Effector memory CD8-positive, alpha-beta T cell (primary cell): ENCODE measurements at places on chromosomes 1 and 21.

DNA sequence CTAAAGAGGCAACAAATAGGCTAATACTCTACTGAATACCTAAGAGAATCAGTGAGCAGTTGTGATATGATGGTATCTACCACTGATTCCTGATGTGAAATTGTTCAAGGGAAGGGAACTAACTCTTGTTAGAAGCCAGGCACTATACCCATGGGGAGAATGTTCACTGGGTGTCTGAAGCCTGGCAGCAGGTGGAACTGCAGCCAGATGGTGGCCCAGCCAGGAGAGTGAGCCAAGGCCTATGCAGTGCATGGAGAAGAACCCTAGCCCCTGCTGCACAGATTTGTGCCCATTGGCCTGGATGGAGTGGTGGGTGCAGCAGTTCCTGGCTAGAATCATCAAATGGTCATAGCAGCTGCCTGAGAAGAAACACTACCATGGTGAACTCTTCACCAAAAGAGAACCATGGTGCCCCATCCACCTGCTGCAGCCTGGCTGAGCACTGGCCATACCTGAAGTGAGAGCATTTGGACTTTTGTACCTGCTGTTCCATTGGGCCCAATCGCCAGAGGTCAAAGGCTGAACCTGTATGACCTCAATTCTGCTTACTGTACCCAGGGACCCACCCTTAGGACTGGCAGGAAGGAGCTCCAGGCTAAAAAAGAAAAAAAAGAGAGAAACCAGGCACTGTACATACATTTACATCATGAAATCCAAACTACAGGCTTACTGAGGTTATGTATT lies 118.8 kb upstream of the IVNS1ABP start:
- DNase-seq, result no peak

- DNase-seq, result no peak
Observed at GRCh38 chr1:225845571-225846259, 35.8 kb downstream of the EPHX1 start.

DNA sequence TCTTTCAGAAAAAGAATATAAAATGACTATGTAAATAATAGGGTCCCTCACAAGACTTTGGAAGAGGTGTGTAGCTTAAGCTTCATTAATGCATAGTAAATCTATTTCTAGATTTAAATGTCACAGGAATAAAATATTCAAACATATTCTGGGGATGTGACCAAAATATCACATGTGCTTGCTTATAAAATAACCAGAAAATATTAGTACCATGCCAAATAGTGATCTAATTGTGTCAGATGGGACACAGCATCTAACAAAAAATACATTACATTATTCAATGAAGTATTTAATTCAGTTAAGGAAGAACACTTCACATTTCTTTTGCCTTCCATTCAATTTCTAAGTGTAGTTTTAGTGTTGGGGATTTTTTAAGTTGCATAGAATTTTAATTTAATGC lies 179.5 kb downstream of the LRRC40 start:
- no peak for DNase-seq

DNA sequence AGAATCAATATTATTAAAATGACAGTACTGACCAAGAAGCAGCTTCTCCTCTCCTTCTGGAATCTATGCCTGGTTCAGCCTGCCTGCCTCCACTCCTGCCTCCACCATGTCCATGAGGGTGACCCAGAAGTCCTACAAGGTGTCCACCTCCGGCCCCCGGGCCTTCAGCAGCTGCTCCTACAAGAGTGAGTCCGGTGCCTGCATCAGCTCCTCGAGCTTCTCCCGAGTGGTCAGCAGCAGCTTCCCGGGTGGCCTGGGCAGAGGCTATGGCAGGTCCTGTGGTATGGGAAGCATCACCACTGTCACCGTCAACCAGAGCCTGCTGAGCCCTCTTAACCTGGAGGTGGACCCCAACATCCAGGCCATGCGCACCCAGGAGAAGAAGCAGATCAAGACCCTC lies 822.4 kb upstream of the NEGR1 start:
- no peak for DNase-seq

DNA sequence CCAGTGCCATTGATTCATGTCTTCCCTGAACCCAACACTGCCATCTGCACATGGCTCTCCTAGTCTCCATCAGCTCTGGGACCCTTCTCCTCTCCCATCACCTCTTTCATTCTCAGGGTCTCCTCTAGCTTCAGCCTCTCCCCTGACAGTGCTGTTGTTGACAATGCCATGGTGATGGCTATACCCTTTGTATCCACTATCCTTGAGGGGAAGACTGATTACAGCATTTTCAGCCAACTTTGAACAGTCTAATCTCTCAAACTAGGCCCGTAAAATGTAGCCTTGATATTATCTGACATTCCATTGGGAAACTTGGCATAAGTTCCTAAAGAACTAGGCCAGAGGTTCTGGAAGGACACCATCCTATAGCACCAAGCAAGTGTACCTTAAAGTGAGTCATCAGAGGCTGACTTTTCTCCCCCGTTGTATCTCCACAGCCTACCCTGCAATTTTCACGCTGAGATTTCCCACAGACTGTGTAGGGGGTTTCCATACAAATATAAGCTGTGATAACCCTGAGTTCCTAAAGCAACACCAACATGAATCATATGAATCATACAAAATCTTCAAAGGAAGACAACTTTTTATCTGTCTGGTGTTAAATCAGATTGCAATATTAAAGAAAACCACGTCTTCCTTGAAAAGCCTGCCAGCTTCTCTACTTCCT lies 5.8 kb downstream of the HAO2 start:
- no peak for DNase-seq

DNA sequence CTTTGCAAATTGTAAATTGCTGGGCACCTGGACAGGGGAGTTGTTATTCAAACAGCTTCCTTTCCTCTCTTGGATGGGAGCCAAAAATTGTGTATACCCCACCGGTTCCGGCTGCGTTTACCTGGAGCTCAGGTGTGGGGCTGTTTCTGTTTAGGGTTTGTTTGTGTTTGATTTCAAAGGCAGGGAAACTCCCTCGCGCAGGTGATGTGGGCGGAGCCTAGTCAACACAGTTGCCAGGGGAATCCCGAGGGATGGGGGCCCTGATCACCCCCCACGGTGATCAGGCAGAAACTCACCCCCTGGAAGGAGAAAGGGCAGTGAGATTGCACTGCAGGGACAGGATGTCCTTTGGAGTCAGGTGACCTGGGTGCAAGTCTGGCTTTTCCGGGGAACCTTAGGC lies 28.3 kb downstream of the CDCP2 start:
- DNase-seq, result no peak

DNA sequence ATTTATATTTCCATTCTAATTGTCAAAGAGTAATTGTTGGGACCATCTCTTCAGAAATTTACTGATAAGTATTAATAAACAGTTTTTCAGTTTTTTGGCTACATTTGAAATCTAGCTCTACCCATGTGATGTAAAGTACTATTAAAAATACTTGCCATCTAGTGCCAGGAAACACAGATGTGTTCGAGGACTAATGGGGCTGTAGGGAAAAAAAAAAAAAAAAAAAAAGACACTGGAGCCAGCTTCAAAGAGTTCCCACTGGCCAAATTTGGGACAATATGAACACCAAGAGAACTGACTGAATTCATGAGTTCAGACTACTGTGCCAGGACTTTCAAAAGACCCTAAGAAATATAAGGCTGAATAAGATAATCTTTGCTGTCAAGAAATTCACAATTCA lies 65.2 kb upstream of the GFI1 start:
- no peak for DNase-seq

- no peak for DNase-seq
Observed at GRCh38 chr1:56045062-56045461, 534.3 kb downstream of the PLPP3 start.

DNA sequence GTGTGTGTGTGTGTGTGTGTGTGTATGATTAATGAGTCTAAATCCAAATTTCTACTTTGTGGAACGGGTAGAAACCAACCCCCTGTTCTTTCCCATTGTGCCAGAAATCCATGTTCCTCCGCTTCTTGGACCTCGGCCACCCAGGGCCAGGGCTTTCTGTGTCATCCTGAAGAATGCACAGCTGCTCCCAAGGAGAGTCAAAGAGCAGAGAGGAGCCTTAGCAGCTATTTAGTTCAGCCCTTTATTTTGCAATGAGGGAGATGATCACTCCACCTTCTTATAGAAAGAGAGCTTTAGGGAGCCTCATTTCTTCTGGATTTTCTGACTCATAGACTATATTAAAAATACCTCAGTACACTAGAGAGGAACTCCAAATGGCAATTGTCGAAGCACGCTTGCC lies 489.3 kb upstream of the VAMP3 start:
- DNase-seq, result no peak

DNA sequence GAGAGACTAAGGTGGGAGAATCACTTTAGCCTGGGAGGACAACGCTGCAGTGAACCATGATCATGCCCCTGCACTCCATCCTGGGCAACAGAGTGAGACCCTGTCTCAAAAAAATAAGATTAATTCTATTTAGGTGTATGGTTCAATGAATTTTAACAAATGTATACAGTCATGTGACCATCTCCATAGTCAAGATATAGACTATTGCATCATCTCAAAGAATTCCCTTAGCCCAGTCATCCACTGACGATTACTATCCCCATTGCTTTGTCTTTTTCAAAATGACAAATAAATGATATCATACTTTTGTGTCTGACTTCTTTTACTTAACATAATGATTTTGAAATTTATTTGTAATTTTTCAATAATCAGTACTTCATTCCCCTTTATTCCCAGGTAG lies 260.0 kb downstream of the LRRC7 start:
- no peak for DNase-seq

- no peak for DNase-seq
Observed at GRCh38 chr21:44299085-44299457, 782 bp upstream of the PFKL start.

GRCh38 chr1:208101661-208102431 lies 142.3 kb downstream of the PLXNA2 start:
- DNase-seq, result no peak

DNA sequence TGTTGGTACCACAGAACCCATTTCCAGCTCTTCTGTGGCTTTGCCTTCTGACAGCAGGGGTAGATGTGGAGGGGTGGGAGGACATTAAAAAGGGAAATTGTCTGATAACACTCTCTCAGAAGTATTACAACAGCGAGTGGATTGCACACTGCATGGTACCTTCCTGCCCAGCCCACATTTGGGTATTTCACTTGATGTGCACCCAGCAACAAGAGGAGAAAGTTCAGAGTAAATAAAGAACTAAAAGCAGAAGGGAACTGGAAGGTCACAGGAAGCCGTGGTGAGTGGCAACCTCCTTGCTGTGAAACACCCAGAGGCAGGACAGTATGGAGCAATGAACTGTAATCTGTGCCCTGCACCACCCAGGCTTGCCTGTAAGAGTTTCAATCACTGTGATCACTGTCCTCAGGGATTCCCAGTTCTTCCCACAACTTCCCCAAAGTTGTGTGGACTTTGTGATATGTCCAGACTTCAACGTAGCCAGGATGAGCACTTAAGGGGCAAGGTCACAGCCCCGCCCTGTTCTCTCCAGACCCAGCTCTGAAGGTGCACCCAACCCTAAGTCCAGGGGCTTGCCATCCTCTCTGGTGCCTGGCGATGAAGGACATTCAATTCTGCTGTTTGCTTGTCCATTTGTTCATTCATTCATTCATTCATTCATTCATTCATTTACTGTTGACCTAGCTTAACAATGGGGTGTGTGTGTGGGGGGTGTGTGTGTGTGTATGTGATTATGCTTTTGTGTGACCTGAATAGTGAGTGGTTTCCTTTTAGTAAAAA lies 18.7 kb upstream of the F5 start:
- peak; percentile 42 for DNase-seq

DNA sequence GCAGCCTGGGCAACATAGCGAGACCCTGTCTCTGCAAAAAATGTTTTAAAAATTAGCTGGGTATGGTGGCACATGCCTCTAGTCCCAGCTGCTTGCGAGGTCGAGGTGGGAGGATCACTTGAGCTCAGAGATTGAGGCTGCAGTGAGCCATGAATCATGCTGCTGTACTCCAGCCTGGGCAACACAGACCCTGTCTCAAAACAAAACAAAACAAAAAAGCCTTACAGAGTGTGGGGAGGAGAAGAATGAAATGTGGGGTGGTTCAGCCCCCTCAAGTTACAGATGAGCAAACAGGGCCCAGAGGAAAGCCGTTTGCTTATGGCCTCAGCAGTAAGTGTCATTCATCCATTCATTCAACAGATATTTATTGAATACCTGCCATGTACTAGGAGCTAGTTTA lies 40.7 kb downstream of the RPS6KA1 start:
- DNase-seq, result no peak

DNA sequence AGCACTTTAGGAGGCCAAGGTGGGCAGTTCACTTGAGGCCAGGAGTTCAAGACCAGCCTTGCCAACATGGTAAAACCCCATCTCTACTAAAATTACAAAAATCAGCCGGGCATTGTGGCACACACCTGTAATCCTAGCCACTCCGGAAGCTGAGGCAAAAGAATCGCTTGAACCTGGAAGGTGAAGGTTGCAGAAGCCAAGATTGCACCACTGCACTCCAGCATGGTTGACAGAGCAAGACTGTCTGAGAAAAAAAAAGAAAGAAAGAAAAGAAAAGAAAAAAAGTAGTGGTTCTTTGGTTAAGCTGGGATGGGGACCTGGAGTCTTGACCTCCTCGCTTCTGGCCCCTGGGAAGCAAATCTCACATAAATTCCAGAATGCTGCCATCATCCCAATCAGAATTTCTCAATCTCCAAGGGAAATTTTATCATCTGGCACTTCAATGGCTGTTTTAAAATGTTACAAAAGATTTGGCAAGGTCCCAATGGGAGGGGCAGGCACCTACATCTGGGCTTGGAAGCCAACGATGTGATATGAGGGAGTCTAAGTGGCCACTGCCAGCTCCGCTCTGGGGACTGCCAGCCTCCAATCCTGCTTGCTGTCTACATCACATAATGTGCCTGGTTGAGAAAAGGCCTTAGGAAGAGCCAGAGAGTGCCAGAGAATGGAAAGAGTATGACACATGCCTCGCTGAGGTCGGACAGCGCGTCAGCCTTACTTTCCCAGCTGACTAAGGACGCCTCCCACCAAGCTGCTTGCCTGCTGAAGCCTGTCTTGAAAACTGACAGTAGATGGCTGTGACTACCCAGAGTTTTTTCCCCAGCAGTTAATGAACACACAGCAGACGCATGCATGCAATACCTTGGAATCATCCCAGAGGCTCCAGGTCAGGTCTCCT lies 42.1 kb upstream of the SRP9 start:
- DNase-seq, result no peak

GRCh38 chr1:113508364-113509164 lies 118.2 kb downstream of the MAGI3 start:
- no peak for DNase-seq

DNA sequence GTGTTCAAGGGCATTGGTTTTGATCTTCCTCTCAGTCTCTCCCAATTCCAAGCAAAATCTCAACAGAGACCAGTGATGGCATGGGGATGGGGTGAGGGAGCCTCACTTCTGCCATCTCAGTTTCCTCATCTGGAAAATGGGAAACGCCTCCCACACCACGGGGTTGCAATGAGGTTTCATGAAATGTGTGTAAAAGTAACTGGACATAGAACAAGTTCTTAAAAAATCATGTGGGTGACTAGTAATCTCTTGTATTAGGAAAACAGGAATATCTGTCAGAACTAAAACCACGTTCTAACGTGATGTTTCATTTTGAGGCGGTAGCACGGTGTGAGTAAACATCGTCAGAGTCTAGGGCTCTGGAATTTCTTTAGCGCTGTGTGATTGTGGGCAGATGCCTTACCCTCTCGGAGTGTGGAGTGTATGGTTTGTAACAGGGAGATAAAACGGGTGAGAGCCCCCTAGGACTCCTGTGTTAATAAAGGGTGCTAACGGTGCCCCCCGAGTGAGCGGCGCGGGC lies 55.5 kb upstream of the DNAJC6 start:
- no peak for DNase-seq
